ENCODE measurements at places on chromosomes 3 and 15.

DNA sequence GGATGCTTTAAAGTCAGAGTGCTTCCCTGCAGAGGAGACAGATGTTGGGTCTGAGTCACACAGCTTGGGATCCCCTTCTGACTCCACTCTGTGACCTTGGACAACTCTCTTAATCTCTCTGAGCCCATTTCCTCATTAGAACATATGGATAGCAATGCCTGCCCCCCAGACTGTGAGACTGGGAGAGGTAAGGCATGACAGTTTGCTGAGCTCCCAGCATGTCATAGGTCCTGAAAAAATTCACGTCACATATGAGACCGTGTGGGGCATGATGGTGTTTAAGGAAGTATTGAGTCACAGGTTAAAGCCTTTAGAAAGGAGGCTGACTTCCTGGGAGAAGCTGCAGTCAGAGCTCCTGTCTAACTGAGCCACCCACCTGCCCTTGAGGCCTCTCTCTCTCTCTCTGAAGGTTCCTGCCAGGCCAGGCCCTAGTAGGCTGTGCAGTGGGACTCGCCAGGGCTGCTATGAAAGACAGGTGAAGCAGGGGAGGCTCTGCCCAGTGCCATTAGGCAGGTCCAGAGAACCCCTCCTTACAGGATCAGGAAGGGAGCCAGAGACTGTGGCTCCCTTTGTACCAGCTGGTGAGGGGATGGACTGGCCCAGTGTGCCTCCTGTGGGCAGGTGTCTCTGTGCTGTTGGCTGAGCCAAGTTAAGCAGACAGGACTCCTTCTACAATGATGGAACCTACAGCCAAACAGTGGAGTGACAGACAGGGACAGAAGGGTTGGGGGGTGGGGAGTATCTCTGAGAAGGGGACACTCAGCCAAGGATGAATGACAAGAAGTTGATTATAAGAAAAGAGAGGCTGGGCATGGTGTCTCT lies 19.5 kb upstream of the DOCK3 start:
- peak; percentile 29 for DNase-seq

DNA sequence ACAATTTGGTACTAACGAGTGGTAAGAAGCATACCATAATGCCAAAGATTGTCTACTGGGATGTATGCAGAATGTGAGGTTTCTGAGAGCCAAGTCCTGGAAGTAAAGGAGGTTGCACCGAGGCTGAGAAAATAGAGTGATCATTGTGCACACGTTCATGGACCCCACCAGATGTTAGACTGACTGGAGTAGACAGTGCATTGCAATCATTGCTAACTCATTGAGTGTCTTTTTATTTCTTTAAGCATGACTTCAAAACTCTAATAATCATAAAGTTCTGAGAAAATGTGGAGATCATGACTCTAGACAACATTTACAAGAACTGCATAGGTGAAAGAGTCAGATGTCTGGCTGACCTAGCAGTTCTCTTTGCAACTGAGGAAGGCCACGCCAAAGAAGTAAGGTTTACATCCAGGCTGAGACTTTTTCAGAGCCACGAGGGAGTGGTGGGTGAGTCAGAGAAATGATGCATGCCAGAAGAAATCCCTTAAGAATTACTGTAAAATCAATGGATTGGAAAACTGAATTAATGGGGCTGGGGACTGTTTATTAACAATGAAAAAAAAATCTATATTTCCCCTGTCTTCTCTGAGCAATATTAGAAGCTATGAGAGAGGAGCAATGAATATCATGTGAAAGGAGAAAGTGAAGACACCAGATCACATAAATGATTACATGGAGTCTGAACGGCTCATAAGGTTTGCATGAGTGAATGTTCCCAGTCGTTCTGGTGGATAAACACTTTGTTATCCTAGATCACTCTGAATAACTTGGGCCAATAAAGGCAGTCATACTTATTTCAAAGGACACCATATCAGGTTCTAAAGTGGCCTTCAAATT lies 76.0 kb upstream of the SLC25A26 start:
- peak; percentile 70 for DNase-seq

GRCh38 chr3:41726891-41727290 lies 235.0 kb downstream of the ULK4 start:
- DNase-seq: no peak

DNA sequence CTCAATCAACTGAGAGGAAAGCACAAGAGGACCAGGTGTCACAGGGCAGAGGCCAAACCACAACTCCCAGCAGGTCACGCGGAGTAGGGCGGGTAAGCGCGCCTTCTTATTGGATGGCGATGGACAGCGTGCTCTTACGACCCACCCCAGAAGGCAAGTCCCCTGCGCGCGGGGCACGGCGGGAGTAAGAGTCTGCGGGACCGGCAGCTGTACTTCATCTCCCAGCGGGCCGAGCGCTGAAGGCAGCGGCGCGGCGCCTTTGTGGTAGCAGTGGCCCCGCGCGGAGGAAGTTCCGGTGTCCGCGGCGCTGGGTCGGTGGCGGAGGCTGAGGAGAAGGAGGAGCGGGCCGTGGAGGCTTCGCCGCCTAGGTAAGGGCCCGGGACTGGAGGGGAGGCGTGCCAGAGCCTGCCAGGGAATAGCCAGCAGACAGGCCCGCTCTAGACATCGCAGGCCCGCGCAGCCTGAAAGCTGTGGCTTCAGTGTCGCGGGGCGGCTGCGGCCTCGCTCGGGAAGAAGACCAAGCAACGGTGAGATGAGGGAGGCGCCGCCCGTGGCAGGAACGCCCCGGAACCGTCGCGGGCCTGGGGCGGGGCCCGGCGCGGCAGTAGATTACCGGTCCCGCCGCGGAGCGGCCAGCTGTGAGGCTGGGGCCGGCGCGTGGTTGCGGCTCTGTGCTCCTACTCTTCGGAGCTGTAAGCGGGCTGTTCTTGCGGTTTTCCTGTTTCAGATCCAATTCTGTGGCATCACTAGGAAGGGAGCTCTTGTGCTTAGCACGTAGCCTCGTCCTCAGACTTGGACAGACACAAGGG lies at the start of gene RBM6:
RBM6 (plus strand) TSS at position 293 of the 809 bp plus-strand sequence. CDS start 22,492 bp downstream, outside the sequence.
- peak; percentile 96 for DNase-seq

DNA sequence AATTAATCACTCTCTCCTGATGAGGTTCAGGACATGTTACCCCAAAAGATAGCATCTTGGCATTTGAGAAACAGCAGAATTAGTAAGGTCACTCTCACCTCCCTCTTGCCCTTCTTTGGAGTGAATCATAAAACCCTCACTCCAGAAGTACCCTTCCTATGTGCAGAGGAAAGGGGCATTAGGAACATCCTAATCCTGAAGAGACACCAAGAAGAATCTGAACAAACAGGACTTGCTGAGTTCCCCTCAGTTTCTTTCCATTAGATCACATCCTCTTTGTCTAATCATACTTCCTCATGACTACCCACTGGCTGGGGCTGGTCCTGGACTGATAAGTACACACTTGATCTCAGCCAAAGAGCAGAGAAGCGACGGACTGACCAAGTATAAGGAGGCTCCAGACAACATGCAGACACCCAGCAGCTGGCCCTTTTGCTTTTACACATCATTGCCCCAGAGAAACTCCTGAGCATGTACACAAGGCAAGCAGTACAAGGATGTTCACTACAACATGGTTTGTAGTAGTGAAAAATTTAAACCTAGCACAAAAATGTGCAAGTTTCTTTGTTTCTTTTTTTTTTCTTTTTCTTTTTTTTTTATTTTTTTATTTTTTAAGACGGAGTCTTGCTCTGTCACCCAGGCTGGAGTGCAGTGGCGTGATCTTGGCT lies 15.0 kb upstream of the TM6SF1 start:
- no peak for DNase-seq

Measured in Caki2 (cell line).